Substantia nigra (tissue), 51 donors: ENCODE measurements at places on chromosomes 1 and 21.
A peak's percentile ranks its signal among the peaks of the same experiment; 100 is the strongest.

DNA sequence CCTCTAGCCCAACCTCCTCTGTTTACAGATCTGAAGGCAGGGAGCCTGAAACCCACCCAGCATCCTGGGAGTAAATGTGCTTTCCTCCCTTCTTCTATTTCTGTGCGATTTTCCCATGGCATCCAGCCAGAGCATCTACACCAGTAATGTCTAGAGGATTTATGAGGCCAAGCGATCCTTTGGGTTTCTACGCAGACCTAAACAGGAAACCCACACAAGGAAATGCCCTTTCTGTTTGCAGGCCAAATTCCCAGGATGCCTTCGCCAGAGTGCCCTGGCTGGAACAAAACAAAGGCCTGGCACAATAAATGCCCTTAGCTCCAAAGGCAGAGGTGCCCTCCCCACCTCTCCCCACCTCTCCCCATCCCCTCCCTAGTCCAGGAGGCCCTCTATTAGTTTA lies 110.5 kb upstream of the CDC42BPA start:
- DNase-seq: no peak

DNA sequence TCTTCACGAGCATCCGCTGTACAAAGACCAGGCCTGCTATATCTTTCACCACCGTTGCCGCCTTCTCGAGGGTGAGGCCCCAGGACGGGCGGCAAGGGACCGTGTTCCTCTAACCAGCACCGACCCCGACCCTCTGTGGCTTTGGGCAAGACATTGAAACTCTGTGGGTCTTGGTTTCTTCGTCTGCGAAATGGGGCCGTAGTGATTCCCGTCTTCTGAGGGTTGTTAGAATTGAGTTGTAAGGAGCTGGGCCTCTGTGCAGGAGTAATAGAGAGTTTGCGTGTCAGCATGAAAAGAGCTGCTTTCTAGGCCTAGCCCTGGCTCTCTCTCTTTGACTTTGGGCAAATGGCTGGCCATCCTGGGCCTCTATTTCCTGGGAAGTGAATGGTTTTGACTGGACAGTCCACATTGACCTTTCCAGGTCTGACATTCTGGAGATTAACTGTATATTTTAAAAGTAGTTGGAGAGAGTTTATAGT lies 591 bp downstream of the MRPL37 start:
- no peak for DNase-seq

DNA sequence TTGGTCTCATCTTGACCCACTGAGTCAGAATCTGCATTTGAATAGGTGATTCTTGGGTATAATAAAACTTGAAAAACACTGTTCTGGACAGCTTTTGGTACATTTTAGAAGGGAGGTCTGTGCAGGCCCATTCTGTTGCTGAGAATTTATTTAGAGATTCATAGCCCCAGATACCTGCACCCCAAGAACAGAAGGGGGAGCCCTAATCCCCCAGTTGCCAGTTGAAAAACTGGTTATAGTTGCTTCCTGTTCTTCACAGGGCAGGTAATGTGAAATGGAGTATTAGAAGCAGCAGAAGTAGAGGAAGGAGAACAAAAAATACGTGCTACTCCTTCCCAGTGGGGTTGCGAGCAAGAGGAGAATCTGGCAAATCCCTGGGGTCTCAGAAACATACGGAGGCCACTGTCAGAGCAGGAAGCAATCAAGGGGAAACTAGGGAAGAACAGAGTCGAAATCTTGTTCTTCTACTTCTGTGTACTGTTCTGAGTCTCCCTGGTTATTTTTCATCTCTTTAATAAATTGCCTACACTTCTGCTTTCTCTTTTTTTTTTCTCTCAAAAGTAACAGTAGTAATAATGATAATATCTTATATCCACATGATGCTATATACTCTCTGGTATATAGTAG lies 4.6 kb upstream of the CLCA2 start:
- peak; percentile 6 for DNase-seq

GRCh38 chr1:210531475-210532222 lies 202.9 kb downstream of the HHAT start:
- no peak for DNase-seq
